ENCODE measurements at places on chromosomes 5 and 9. TPM values are rescaled to one million over a fixed set of nuclear protein-coding genes. Genes with fewer than 3 reads are reported as not detected.

DNA sequence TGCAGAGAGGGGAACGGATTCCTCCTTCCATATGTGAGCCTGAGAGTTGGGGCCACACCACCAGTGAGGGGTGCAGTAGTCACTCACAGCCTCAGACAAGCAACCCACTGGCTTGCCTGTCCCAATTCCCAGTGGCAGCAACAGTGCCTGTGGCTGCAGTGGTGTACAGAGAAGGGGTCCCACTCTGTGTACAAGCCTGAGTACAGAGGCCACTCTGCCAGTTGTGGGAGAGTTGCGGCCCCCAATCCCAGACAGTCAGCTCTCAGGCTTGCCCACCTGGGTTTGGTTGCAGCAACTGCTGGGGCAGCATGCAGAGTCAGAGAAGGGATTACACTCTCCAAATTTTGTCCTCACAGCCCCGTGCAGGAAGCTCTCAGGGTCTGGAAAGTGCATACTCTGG lies 133.2 kb upstream of the RFX3 start:
- no peak for DNase-seq

- no peak for DNase-seq
Observed at GRCh38 chr5:75028090-75028489, 24.3 kb downstream of the GCNT4 start.

DNA sequence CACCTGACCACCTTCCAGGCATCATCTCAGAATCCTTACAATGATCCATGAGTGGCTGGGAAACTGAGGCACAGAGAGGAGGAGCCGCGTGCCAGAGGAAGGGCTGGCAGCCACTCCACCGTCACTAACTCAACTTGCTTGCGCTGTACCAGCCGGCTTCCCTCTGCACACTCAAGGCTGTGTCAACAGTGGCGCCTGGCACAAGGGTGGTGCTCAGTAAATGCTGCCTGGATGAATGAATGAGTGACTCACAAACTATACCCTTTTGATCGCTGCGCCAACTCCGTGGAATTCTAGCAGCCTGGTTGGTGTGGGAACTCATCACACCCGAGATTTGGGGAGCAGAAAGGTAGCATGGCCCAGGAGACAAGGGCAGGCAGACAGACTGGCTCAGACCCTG lies 21.9 kb downstream of the PRRX2 start:
- DNase-seq = no peak

GRCh38 chr9:77832639-77833038 lies 184.5 kb upstream of the GNA14 start:
- DNase-seq = no peak

DNA sequence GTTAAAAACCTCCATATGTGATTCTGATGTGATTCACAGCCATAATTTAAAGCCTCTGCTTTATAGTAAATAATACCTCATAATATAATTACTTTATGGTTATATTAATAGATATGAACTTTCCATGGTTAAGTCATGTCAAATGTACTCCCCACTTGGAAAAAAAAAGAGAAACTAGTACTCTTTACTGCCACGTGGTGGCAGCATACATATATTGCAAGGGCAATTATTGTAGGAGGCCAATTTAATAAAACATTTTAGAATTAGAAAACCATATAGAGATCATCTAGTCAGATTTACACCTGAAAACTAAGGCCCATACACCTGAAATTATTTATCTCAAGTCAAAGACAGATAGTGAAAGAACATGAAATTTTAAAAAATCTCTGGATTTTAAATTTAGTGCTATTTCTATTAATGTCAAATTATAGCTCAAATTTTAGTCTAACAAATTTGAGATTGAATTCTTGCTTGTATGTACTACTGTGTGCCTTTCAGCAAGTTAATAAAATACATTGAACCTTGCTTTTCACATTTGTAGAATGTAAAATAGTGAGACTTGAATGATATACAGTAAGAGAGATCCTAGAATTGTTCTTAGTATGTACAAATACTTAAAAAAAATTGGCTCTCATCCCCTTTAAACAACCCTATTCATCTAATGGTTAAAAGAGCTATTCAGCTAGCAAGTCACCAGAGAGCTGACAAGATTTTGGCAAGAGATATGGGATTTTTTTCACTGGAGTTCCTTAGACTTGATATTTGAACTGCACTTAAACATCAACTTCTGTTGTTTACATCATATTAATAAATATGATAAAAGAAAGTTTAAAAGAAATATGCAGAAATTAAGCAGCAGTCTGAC lies 603.8 kb downstream of the TLE4 start:
- no peak for DNase-seq

GRCh38 chr5:9046756-9047481 lies 499.0 kb downstream of the SEMA5A start:
- no peak for DNase-seq

DNA sequence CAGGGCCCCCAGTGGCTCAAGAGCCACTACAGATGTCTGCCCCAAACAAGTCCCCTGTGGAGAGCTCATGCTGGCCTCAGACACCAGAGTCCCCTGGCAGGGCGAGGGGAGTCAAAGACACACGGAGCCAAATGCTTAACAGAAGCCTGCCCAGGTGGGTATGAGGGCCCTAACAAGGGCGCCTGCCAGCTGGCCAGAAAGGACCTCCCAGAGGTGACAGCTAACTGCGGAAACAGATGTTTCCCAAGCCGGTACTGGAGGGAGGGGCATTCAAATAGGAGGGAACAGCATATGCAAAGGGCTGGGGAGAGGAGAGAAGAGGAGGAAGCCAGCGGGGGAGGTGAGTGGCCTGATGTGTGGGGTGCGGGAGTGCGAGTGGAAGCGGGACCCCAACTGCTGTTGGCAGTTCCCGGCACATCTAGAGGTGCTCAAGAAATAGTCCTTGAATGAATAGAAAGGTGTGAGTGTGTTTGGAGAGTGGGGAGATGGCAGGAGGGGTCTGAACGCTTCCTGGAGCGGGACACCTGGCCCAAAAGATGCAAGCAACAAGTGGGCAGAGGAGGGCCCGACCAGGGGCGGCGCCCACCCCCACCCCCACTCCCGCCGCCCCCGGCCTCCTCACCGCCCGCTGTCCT lies 824 bp downstream of the MXD3 start:
- no peak for DNase-seq

GRCh38 chr5:73229271-73229670 lies 56.3 kb downstream of the TMEM174 start:
- DNase-seq = no peak

GRCh38 chr9:3807601-3808000 lies 281.8 kb upstream of the RFX3 start:
- no peak for DNase-seq

- no peak for DNase-seq
Observed at GRCh38 chr5:115510145-115510645, 34.4 kb downstream of the FEM1C start.

- DNase-seq = no peak
Observed at GRCh38 chr5:24353016-24353415, 291.8 kb downstream of the CDH10 start.

DNA sequence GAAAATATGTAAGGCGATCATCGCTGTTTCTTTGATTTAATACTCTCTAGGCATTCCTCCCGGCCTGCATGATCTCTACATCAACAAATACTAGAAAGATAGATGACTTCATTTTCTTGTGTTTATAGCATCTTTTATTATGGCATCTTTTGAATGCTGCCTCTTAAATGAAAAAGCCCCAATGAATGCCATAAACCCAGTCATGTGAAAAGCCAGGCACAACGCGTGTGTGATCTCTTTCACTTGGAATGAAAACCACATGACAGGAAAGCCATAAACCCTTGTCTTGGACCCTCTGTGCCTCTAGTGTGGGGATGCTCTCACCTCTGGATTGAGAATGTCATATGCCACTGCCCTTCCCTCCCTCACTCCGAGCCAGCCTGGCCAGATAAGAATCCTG lies 476.2 kb downstream of the SEMA5A start:
- no peak for DNase-seq

DNA sequence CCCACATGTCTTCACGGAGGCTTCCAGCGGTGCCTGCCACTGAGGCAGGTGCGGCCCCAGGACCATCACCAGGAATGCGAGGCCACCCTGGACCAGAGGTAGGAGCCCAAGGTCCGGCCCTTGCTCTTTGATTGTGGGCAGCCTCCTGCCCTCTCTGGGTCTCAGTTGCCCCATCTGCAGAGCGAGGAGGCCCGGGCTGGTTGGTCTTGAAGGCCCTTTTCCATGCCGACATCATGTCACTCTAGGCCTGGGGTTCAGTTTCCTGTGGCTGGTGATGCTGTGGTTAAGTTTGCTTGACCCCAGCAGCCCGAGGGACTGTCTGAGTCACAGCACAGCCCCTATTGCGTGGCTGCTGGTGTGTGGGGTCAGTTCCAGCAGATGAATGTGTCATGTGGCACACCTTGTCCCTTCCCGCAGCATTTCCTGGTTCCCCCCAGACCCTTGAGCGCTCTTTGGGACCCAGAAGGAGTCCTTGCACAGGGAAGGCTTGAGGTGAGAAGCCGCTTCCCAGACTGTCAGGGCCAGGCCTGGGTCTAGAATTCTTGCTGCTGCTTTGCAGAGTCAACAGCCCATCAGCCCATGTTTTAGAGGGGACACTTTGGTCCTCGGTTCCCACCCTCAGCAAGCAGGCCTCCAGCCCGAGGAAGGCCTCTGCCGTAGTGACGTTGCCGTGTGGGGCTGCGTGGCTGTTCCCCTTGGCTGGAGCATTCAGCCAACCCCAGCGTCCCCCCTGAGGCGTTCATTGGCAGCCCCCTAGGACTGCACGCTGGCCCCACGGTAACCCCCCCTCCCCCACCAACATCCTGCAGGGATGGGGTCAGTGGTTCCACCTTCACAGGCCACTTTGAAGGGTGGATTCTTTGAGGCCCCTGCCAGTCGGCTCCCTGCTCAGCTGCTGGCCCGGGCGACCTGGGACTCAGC lies 31.0 kb upstream of the HMCN2 start:
- no peak for DNase-seq

DNA sequence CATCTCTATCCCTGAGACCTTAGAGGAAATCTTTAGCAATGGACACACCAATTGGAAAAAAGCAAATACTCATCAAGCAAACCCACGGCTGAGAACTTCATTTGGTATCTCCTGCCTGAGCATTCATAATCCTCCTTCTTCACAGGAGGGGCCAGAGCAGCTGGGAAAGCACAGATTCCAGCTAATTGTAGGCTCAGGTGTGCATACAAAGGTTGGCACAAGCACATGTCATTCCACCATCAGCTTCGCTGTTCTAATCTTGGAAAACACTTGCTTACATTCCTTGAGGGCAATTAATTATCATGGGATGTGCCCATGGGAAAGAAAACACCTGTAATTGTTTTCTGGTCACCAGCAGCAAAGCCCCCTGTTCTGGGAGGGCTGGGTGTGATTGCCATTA lies 376.6 kb downstream of the SPOCK1 start:
- no peak for DNase-seq

DNA sequence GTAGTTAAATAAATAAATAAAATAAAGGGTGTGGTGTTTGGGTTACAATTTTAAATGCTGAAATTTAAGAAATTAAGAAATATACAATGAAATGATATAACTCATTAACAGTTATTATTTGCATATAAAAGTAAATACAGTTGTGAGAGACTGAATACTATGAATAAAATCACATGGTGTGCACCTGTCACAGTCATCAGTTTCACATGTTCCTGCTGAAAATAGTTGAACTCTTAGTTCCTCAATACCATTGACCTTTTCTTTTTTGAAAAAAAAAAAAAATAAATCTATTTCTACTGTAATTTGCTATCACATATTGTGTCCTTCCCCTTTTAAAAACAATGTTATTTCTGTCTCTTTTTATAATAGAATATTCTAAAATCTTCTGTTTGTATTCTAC lies 130.9 kb upstream of the CHD1 start:
- no peak for DNase-seq

DNA sequence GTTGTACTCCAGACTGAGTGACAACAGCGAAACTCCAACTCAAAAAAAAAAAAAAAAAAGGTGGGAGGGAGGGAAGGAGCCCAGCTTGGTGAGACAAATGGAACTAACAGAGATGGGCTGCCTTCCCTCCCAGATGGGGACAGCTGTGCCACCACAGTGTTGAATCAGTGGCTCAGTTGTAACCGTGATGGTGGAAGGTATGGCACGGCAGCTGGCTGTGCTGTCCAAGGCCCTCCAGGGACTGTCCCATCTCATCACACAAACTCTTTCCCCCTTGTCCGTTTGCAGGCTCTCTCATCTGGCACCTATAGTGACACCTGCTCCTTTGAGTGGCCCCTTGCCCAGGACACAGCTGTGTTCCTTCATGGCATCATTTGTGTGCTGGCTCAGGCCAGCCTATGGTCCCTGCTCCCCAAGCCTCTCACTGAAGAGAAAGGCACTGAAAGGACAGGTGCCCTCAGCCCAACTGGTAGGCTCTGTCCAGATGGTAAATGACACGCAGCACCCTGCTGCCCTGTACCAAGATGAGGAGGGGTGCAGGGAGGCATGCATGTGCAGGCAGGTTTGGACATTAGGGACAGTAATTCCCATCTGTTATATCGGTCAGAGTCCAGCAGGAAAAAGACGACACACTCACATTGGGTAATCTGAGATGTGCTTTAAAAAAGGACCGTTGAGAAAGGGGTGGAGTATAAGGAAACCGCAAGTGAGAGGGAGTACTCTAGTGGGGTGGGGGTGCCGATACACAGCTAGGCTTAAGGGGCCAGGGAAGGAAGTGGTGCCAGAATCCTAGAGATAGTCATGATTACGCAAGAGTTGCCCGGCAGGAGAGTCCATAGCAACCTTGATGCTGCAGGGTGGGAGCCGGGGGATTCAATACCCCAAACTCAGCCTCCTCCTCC lies 4.3 kb downstream of the SMIM33 start:
- DNase-seq = no peak

DNA sequence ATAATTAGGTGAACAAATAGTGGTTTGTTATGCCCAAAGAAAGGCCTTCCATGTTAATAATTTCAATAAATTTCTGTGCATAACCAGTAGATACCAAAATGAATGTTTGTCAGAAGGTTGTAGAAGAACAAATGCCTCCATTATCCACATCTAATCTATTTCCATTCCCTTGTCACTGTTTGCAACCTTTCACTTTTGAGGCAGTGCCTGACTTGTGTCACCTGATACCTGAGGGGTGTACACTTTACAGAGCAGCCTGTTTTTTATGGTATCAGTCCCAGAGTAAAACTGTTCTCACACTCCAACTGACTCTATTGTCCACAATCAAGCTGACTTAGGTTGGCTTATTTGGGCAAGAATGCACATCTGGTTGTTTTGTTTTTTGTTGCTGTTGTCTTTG lies 40.1 kb downstream of the FREM1 start:
- no peak for DNase-seq

GRCh38 chr9:113633782-113634595 lies 170.5 kb downstream of the RGS3 start:
- no peak for DNase-seq

Gene PRRC1
- total RNA-seq = 68.2 TPM

Gene UNC5A
- total RNA-seq = not detected

Gene NTNG2
- total RNA-seq = 2.2 TPM

Gene SHROOM1
- 263 TPM for total RNA-seq

Gene PCDHB5
- 2.9 TPM for total RNA-seq

Gene F12
- total RNA-seq = 1.3 TPM

Gene TLR4
- total RNA-seq = 23.5 TPM

Gene SLC45A2
- total RNA-seq = not detected

All from ureter (tissue), 1 donor.